ENCODE measurements at places on chromosomes 6 and 20. TPM values are rescaled to one million over a fixed set of nuclear protein-coding genes. Genes with fewer than 3 reads are reported as not detected.

DNA sequence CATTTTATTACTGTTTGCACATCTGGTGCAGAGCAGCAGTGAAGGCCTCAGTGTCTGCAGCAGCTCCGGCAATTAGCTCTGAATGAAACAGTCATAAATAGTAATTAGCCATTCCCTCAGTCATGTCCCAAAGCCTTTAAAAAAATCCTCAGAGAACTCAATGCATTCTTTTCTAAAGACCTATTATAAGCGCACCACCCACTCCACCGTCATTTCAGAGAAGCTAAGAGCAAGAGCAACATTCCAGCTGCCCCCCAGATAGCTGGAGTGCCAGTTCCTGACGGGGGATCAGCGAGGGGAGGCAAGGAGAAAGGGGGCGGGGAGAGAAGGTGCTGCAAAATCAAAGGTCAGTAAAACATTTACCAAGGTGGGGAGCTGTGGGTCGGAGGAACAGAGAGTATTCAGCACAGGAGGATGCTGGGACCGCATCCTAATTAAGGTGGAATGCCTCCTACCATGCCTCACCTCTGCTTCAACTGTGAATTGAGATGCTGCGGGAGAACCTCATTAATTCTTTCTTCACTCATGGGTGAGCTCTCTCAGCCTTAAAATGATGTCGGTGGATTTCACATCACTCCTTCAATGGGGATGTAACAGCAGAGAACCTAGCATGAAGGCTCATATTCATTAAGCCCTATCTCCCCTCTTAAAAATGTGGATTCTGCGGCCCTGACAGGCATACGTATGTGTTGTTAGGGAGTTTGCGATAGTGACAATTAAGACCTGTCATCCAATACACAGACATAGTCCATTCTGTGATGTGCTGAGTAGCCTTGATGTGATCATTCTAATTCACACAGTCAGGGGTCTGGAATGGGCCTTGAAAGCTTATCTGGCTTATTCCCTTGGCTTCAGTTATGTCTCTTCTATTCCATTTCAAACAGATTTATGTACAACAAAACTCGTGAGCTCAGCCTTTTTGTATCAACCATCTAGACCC lies 469.5 kb upstream of the NRSN1 start:
- no peak for DNase-seq
- H3K27me3 ChIP-seq = no peaks in the 10 kb centered on the region
- no peak overlapping the region for H3K4me3 ChIP-seq
- no peaks in the 10 kb centered on the region for H3K4me1 ChIP-seq

DNA sequence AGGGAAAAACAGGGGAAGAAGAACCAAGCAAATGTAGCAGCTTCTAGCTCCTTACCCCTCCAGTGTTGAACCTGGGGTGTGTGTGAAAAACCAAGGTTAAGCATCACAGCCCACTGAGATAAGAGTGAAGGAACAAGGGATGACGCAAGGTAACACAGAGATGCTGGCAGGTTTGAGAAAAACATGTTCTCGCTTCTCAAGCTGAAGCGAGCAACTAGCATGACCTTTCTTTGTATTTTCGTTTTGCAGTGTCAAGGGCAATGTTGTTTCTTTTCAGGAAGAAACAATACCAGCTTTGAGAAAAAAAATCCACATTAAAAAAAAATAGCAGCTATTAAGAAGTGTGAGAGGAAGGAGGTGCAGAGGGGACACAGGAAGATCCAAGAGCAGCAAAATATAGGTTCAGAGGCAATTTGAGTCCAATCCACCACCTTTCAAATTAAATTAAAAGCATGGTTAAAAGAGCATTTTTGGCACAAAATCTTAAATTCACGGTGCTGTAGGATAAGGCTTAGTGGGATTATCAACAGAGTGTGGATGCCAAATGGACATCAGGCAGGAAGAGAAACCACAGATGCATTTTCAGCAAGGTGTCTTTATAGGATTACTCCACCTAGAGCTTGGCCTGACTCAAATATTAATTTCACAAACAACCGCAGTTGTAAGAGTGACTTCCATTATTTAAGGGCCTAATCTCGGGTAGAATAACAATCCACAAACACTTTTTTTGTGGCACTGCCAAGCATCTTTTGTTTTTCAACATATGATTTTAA lies 70.9 kb downstream of the SYNE1 start:
- DNase-seq = no peak
- no peak overlapping the region for H3K4me3 ChIP-seq
- no peaks in the 10 kb centered on the region for H3K27me3 ChIP-seq
- H3K27ac ChIP-seq = peak overlapping the region; percentile 16

CLDN20 gene
- not detected for total RNA-seq

GRCh38 chr6:26155061-26155930 lies 68.1 kb downstream of the HFE start:
- no peaks in the 10 kb centered on the region for H3K36me3 ChIP-seq
- DNase-seq = peak; percentile 53
- H3K4me1 ChIP-seq = peaks cover 12% of the 10 kb centered on the region
- H3K27ac ChIP-seq = peak overlapping the region; percentile 92
- peak overlapping the region; percentile 82 for H3K4me3 ChIP-seq
- no peaks in the 10 kb centered on the region for H3K27me3 ChIP-seq

RIPOR2 gene
- total RNA-seq = 2.0 TPM

GRCh38 chr20:62765021-62765420 lies 31.3 kb upstream of the MRGBP start:
- no peaks in the 10 kb centered on the region for H3K36me3 ChIP-seq
- DNase-seq = no peak
- H3K4me3 ChIP-seq = no peak overlapping the region
- no peak overlapping the region for H3K27ac ChIP-seq
- H3K4me1 ChIP-seq = peaks cover 4% of the 10 kb centered on the region

GRCh38 chr20:50341880-50342637 lies 151.4 kb downstream of the CEBPB start:
- H3K27me3 ChIP-seq = no peaks in the 10 kb centered on the region
- H3K4me1 ChIP-seq = peaks cover 34% of the 10 kb centered on the region
- H3K36me3 ChIP-seq = no peaks in the 10 kb centered on the region
- H3K27ac ChIP-seq = no peak overlapping the region

GRCh38 chr20:4332121-4332860 lies 316.9 kb upstream of the RNF24 start:
- no peaks in the 10 kb centered on the region for H3K27me3 ChIP-seq
- no peak for DNase-seq
- H3K4me3 ChIP-seq = no peak overlapping the region
- no peaks in the 10 kb centered on the region for H3K36me3 ChIP-seq

- no peak within 1 kb of the TSS for H3K27ac ChIP-seq
- H3K4me1 ChIP-seq = no peaks in the 10 kb centered on the region
- peaks cover 32% of the 10 kb centered on the region for H3K27me3 ChIP-seq
- no peaks in the 10 kb centered on the region for H3K36me3 ChIP-seq
- no peak for DNase-seq
These were observed at the start of gene R3HDML for GRCh38 chr20:44336725-44337380. Gene R3HDML, plus strand, starts transcription at chr20:44337043. Its CDS starts 115 bp downstream, at chr20:44337158.

CDC40 gene
- total RNA-seq = 14.6 TPM

EDN1 gene
- 3.9 TPM for total RNA-seq

GRCh38 chr6:90233213-90233612 lies 63.4 kb downstream of the BACH2 start:
- no peaks in the 10 kb centered on the region for H3K36me3 ChIP-seq
- H3K27ac ChIP-seq = no peak overlapping the region
- H3K4me3 ChIP-seq = no peak overlapping the region
- DNase-seq = no peak
- peaks cover 13% of the 10 kb centered on the region for H3K4me1 ChIP-seq

GRCh38 chr6:74857157-74857556 lies 348.7 kb downstream of the COL12A1 start:
- no peak overlapping the region for H3K4me3 ChIP-seq
- H3K27me3 ChIP-seq = no peaks in the 10 kb centered on the region
- H3K36me3 ChIP-seq = no peaks in the 10 kb centered on the region
- DNase-seq = no peak
- no peaks in the 10 kb centered on the region for H3K4me1 ChIP-seq

GRCh38 chr6:135306740-135307420 lies 125.8 kb downstream of the MYB start:
- H3K27me3 ChIP-seq = no peaks in the 10 kb centered on the region
- H3K27ac ChIP-seq = no peak overlapping the region
- no peaks in the 10 kb centered on the region for H3K4me1 ChIP-seq
- no peaks in the 10 kb centered on the region for H3K36me3 ChIP-seq

RNF182 gene
- not detected for total RNA-seq

SEC23B gene
- total RNA-seq = 11.2 TPM

DNA sequence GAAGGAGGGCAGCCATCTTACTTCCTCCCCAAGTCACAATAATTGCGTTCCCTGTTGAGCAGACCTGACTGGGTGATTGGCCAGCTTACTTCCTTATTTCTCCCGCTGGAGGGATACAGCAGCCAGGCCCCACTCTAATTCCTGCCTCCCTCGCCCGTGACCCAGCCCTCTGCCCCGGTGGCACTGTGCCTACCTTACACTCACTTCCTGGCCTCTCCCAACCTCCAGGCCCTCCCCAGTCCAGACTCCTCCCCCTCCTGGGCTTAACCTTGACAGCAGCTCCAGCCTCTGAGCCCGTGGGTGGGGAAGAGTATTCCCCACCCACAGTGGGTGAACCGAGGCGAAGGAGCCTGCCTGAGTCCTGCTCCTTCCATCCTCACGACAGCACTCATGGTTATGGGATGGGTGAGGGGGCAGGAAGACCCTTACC lies 3.0 kb downstream of the BAK1 start:
- DNase-seq = peak; percentile 67
- peak overlapping the region; percentile 78 for H3K27ac ChIP-seq
- H3K4me1 ChIP-seq = peaks cover 26% of the 10 kb centered on the region
- H3K27me3 ChIP-seq = no peaks in the 10 kb centered on the region

SGK2 gene
- 0.29 TPM for total RNA-seq

NKAPL gene
- 8.5 TPM for total RNA-seq

GRCh38 chr6:53048431-53049195 lies 16.6 kb upstream of the FBXO9 start:
- DNase-seq = no peak
- no peak overlapping the region for H3K27ac ChIP-seq
- H3K36me3 ChIP-seq = peaks cover 12% of the 10 kb centered on the region
- peak overlapping the region; percentile 20 for H3K4me3 ChIP-seq
- H3K4me1 ChIP-seq = peaks cover 36% of the 10 kb centered on the region
- no peaks in the 10 kb centered on the region for H3K27me3 ChIP-seq

GRCh38 chr6:142155895-142156757 lies 9.1 kb downstream of the VTA1 start:
- no peak for DNase-seq
- H3K4me1 ChIP-seq = no peaks in the 10 kb centered on the region
- H3K27me3 ChIP-seq = no peaks in the 10 kb centered on the region
- H3K36me3 ChIP-seq = no peaks in the 10 kb centered on the region
- H3K27ac ChIP-seq = no peak overlapping the region

BPI gene
- not detected for total RNA-seq

GLP1R gene
- total RNA-seq = 1.9 TPM

ADGRG6 gene
- total RNA-seq = 3.6 TPM

DNA sequence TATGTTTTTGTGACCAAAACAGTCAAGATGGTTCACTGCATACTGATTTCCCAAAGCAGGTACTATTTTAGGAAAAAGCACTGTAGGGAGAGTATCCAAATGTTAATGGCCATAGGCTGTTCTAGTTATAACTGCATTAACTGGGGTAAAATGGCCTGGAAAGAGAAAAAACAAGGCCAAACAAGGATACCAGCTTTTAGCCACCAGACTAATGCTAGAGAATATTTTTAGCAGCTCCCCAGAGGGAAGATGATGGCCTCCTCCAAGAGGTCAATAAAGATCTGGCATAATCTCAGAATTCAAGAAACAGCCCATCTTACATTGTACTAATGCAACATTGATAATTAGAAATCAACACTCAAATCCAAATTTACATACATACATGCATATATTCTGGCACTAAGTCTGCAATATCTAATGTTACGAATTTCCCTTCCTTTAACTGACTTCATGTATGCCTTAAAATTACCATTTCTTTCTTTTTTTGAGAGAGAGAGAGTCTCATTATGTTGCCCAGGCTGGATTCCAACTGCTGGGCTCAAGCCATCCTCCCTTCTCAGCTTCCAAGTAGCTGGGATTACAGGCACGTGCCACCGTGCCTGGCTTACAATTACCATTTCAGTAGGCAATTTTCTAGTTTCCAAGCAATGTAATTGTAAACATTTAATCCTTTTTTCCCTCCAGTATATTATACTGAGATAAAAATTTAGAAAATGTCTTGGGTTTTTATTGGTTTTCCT lies 9.3 kb downstream of the COX7A2 start:
- H3K27ac ChIP-seq = peak overlapping the region; percentile 10
- no peak overlapping the region for H3K4me3 ChIP-seq
- no peak for DNase-seq
- no peaks in the 10 kb centered on the region for H3K27me3 ChIP-seq
- H3K4me1 ChIP-seq = peaks cover 18% of the 10 kb centered on the region

BANF2 gene
- total RNA-seq = not detected

DNA sequence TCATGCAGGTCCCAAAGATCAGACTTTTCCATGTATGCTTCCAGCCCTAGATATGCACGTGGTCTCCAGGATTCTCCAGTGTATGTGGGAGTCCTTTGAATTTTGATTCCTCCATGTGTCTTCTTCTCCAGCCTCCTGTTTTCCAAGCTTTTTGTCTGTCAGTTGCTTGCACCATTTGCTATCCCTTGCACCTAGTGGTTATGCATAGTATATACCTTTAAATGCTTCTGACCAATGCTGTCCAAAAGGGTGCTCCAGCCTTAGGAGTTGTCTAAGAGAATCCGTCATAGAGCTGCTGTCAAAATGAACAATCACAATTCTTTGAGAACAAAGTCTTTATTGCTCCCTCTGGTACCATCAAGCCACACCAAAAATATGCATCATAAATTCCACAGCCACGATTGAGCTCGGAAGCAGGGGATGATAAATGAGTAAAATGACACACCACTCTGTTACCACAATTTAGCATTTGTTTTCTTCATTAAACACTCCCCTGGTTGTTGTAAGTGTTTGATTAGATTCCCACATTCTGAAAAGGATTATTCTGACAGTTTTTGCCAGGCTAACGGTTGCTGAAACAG lies 706.2 kb upstream of the GJE1 start:
- H3K4me1 ChIP-seq = no peaks in the 10 kb centered on the region
- no peaks in the 10 kb centered on the region for H3K27me3 ChIP-seq
- H3K27ac ChIP-seq = no peak overlapping the region
- H3K36me3 ChIP-seq = no peaks in the 10 kb centered on the region
- H3K4me3 ChIP-seq = no peak overlapping the region

GABRR1 gene
- not detected for total RNA-seq

TGM3 gene
- not detected for total RNA-seq

DNA sequence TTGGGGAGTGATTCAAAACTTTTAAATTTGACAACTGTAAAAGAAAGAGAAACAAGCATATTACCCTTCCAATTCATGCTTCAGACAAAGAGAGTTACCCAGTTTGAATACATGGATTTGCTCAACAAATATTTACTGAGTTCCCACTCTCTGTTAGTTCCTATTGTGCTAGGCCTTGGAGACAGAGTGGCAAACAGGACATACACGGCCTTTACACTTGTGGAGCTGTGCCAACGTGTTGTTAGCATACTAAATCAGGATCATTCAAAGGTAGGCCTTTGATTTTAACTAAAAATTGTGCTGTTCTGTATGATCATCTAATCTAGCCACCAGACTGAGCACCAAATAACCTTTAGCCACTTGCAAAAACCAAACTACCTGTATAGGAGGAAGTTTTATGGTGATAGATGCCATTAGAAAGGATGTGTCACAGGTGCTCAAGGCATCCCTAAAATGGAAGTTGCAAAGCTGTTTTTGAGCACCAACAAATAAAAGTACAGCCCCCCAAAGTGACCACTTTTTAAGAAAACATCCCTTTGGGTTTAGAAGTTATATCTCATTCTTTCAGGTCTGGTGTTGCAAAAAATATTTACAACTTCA lies 84.5 kb downstream of the CHD6 start:
- H3K27me3 ChIP-seq = no peaks in the 10 kb centered on the region
- H3K36me3 ChIP-seq = peaks cover 27% of the 10 kb centered on the region
- H3K4me1 ChIP-seq = no peaks in the 10 kb centered on the region
- no peak overlapping the region for H3K27ac ChIP-seq
- DNase-seq = no peak

Data from heart right ventricle (tissue), 16 donors.